ENCODE measurements at places on chromosomes 2 and 18.

- DNase-seq = no peak
These were observed 66.3 kb upstream of the RPE start for GRCh38 chr2:209936106-209936666.

DNA sequence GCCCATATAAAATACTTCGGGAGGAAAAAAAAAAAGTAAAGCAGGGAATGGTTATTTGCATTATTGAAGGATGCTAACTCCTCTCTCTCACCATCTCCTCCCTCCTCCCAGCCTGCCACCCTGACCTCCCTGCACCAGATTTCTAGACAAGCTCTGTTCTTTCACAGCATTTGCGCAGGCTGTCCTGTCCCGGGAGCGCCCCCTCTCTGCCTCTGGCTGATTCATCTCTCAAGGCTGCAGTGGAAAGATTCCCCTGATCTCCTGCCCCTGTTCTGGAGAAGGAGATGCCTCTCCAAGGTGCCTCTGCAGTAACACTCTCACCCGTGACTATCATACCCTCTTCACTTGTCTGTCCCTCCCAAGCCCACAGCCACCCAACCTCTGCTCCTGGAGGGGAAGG, 38.5 kb downstream of the COL4A4 start:
- no peak for DNase-seq

DNA sequence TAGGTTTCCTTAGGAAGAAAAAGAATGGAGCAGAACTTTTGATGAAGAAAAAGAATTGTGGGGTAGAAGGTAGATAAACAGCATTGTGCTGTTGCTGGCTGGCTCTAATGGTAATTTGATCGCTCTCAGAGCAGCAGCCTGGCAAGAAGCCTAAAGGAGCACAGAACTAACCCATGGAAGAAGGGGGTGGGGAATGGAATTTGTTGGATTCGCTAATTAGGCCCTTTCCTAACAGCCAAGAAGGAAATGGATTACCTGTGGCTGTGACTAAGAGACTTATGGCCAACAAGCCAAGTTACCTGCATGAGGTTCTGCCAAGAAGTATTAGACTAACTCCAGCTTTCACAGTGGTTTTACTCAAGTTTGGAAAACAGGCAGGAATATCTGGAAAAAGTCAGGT, 210.6 kb downstream of the IKZF2 start:
- DNase-seq = no peak

GRCh38 chr2:219947575-219947974, 320.1 kb downstream of the SLC4A3 start:
- DNase-seq = no peak

DNA sequence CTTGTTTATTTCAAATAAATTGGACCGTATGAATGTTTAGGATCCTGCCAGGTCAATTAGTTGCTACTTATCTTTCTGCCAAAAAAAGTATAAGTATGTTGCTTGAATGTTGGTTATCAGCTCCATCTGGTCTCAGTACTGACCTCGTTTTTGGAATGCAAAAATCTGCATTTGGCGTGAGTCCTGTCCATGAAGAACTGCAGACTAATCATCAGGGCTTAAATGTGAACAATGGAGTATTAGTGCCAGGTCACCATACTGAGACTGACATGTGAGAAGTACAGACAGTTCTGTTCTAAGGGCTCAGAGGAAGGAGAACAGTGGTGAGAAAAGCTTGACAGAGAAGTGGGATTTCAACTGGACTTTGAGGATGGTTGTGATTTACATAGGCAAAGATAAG, 393.1 kb upstream of the SLC14A2 start:
- no peak for DNase-seq

GRCh38 chr2:1234731-1235308, 178.4 kb upstream of the TPO start:
- DNase-seq = peak; percentile 66

DNA sequence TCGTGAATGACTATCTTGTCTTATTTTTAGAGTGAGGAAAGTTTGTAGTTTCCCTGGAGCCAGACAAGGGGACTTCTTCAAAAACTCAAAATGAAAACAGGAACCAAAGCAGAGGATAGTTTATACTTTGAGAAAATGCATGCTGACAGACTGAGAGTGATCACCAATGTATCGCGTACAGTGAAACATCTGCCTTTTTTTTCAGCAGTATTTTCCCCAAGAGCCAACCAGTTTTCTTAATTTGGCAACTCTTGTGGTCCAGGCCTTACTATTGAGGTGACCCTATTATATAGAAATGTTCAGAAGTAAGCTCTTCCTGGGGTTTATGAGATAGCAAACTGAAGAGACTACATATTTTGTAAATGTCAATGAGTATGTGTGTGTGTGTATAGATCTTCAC, 153.7 kb upstream of the VRK2 start:
- no peak for DNase-seq

- DNase-seq = no peak
These were observed 86.0 kb downstream of the RAPGEF4 start for GRCh38 chr2:172821370-172822338.

DNA sequence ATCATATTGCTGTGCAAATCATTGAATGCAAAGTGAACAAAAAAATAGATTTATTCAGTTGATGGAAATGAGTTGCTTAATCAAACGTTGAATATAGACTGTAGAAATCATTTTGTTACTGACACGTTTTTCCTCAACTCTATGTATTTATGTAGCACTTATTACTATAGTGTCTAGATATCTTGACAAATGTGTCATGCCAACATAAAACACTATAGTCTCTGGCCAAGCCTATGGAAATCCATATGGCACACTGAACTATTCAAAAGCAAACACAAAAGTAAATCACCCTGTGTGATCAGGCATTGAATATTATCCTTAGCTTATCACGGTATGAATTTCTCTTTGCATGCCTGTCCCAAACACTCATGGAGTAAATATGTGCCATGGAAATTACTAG, 131.3 kb downstream of the ZNF804A start:
- no peak for DNase-seq

DNA sequence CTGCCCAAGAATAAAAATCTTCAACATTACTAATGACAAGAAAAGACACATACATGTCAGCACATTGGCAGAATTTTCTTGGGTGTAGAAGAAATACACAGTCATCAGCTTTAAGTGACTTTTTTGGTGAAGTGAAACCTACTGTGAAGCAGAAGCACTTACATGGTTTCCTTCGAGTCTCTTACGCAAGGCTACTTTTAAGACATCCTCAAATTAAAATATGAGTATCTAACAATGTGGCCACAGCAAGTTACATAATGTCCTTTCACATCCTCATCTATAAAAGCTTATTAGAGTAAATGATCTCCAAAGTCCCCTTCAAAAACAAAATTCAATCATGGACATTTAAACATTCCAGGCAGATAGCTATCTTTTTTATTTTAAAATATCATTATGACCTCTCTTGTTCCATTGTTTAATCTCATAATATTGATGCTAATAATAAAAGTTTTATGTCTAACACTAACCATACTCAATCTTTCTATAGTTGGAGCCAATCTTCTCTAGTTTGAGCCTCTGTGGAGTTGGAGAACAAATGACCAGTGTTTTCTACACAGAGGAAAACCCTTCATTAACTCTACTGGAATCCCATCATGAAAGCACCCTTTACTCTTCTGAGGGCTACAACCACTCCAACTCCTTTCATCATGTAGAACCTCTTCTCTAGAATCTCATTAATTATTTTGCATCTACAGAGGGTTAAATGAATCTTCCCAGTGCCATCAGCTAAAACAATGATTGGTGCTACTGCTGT, 182.2 kb upstream of the ZFP36L2 start:
- no peak for DNase-seq

GRCh38 chr18:26215247-26215970, 10.8 kb upstream of the TAF4B start:
- no peak for DNase-seq

GRCh38 chr2:203510941-203511305, 24.2 kb downstream of the RAPH1 start:
- no peak for DNase-seq

DNA sequence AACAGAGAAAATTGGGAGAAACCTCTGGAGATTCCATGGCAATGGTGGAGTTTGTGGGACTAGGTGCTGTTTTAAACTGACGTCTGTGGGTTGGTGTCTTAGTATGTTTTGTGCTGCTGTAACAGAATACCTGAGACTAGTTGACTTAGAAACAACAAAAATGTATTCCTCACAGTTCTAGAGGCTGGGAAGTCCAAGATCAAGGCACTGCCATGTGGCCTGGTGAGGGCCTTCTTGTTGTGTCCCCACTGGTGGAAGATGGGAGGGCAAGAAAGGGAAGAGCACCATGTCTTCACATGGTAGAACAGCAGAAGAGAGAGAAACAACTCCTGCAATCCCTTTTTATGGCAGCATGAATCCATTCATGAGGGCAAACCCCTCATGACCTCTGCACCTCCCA, 6.8 kb upstream of the ZC3H6 start:
- no peak for DNase-seq

Measured in Caki2 (cell line).